Parietal lobe (tissue), 2 donors: ENCODE measurements at places on chromosomes 2 and 18. TPM values are rescaled to one million over a fixed set of nuclear protein-coding genes. Genes with fewer than 3 reads are reported as not detected.

The GAREM2 gene
- 11.9 TPM for total RNA-seq

The CHMP1B gene
- 54.5 TPM for total RNA-seq

The NYAP2 gene
- 21.9 TPM for total RNA-seq

The SMCHD1 gene
- 253 TPM for total RNA-seq

The CKAP2L gene
- total RNA-seq, result 4.7 TPM

The ANKRD30BL gene
- total RNA-seq, result 47.0 TPM

The DNAJC5G gene
- total RNA-seq, result not detected

The ERMN gene
- 0.31 TPM for total RNA-seq

The ANO7 gene
- 0.63 TPM for total RNA-seq

The SOX11 gene
- total RNA-seq, result 417 TPM

The INPP1 gene
- 24.1 TPM for total RNA-seq

The SP110 gene
- 2.2 TPM for total RNA-seq

The B3GNT7 gene
- total RNA-seq, result 1.3 TPM

The ANKRD30B gene
- 2.2 TPM for total RNA-seq

The TSPYL6 gene
- 0.31 TPM for total RNA-seq

The SLC9A4 gene
- 0.63 TPM for total RNA-seq

The SOWAHC gene
- 34.1 TPM for total RNA-seq

The GALNT13 gene
- total RNA-seq, result 29.1 TPM

The ERBB4 gene
- total RNA-seq, result 151 TPM

The TDRD15 gene
- not detected for total RNA-seq

The UGT1A5 gene
- total RNA-seq, result not detected

The TRIP12 gene
- total RNA-seq, result 300 TPM

The UGT1A8 gene
- not detected for total RNA-seq

The PAX8 gene
- 0.31 TPM for total RNA-seq

The VWA3B gene
- 1.3 TPM for total RNA-seq

The POTEJ gene
- not detected for total RNA-seq

The SEPTIN10 gene
- total RNA-seq, result 91.7 TPM

The GPC1 gene
- 89.2 TPM for total RNA-seq

The RUFY4 gene
- not detected for total RNA-seq

The FAM98A gene
- total RNA-seq, result 28.8 TPM

The ATOH8 gene
- 3.1 TPM for total RNA-seq

The MBD2 gene
- total RNA-seq, result 22.2 TPM

The ATP6V1B1 gene
- not detected for total RNA-seq

The DYSF gene
- 1.6 TPM for total RNA-seq

The POTEC gene
- total RNA-seq, result 0.31 TPM

The SUCLG1 gene
- 108 TPM for total RNA-seq

The ALPI gene
- total RNA-seq, result not detected

The PPP1R1C gene
- 0.94 TPM for total RNA-seq

The PEX13 gene
- 72.0 TPM for total RNA-seq

The COLEC11 gene
- total RNA-seq, result 0.31 TPM

The REL gene
- total RNA-seq, result 10.6 TPM

The CABYR gene
- total RNA-seq, result 26.6 TPM

The EML6 gene
- total RNA-seq, result 23.8 TPM
